Right cardiac atrium (tissue), 5 donors: ENCODE measurements at places on chromosomes 5 and 9.

DNA sequence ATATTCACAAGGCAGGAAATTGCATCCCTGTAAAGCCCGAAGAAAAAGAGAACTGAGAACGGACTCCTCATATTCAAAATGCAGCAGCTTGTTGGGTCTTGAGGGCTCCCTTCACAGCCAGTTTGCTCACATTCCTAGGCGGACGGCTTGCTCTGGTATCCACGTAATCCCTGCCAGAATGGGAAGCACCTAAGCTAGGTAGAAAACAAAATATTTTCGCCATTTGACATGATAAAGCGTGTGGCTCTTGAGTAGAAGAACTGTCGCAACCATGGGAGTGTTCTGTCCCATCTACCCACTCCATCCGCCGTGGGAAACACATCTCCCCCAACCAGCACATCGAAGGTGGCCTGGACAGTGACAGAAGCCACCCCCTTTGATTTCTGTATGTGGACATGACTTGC, 183.1 kb downstream of the GAS1 start:
- no peak for DNase-seq

- no peak for DNase-seq
Measured at GRCh38 chr5:76351577-76351976, 51.5 kb upstream of the IQGAP2 start.

DNA sequence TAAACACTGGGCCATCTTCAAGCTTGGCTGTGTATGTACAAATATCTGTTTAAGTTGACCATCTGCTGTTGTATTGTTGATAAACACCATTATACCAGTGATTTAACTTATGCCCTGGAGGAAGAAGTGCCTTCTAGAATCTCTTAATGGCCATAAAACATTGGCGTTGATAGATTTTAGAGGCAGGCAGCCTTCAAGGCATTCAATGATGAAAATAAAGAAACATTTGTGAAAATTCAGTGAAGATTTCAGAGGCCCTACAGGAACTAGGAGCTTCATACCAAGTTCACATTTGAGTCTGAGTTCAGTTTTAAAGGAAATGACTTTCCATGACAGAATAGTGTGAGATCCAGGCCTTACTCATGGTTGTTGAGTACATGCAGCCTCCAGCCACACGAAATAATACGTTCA, 52.2 kb downstream of the MAP1B start:
- no peak for DNase-seq

DNA sequence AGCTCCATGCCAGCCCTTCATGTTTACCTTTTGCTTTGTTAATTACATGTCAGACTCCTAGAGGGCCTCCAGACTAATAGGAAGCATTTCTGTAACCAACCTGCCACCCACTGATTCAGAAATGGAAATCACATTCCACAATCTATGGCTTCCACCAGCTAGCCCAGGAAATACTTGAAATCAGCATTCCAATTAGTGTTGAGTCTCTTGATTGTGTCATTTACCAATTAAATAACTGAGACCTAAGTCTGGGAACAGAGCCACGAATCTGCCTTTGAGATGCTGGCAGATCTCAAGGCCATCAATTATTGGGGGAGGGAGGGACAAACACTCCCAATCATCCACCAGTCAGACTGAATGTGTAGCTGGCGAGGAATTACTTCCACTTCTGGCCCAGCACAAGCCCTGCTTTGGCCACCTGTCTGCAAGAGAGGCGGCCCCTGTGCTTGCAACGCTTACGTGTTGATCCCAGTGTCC, 27.4 kb upstream of the SAP30L start:
- DNase-seq, result no peak

DNA sequence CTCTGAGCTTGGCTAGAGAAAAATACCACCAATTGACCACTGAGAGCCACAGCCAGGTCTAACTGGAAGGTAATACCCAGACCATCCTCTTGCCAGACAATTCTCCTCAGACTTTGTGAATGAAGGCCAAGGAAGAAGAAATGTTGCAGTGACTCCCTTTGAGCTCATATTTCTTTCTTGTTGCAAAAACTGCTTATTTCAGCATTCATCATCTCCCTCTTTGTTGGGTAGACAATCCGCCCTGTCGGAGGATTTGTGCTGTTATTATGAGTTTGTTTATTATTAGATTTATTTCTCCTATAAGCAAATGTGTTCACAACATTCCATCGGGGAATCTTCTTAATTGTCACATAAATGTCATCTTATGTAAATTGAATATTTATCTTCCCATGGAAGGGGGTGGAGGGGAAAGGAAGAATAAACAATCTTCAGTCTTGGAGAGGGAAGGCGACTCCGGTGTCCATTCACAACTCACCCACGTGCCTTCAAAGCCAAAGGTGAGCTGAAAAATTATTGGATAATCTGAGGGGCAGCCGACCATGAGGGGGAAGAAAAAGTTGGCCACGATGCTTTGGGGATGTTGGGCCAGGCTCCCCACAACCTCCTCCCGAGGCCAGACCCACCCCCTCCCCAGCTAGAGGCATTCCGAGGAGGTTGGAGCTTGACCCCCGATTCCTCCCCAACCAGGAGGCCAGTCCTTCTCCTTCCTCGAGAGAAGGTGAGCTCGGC, 1.8 kb upstream of the JADE2 start:
- no peak for DNase-seq

DNA sequence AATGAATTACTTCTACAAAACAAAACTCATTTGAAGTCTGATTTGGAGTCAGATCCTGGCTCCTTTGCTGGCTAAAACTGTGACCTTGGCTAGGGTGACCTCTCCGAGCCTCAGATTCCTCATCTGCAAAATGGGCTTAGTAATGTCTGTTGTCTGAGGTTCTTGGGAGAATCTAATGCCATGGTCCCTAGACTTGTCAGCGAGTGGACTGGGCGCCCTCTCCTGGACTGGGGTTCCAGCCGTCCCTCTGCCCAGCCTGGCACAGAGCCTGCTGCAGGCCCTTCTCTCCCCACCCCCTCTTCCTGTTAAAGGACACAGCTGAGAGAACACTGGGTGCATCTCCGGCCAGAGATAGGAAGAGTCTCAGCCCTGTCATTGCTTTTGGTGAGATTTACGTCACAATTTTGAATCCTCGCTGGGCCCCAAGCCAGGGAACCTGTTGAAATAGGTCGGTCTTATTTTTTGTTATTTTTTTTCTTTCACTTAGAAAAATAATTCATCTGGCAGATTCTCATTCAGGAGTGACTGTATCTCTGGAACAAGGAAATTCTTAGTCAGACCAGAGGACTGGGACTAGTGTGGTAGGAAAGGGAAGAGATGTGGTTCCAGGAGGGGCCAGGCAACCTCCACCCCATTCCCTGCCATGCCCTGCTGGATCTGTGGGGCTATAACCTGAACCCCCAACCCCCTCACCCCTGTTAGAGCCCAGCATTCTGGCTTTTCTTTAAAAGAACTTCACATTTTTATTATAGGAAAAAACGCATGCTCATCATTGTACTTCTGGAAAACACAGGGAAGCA, 48.2 kb upstream of the RPL26L1 start:
- DNase-seq, result peak; percentile 73

DNA sequence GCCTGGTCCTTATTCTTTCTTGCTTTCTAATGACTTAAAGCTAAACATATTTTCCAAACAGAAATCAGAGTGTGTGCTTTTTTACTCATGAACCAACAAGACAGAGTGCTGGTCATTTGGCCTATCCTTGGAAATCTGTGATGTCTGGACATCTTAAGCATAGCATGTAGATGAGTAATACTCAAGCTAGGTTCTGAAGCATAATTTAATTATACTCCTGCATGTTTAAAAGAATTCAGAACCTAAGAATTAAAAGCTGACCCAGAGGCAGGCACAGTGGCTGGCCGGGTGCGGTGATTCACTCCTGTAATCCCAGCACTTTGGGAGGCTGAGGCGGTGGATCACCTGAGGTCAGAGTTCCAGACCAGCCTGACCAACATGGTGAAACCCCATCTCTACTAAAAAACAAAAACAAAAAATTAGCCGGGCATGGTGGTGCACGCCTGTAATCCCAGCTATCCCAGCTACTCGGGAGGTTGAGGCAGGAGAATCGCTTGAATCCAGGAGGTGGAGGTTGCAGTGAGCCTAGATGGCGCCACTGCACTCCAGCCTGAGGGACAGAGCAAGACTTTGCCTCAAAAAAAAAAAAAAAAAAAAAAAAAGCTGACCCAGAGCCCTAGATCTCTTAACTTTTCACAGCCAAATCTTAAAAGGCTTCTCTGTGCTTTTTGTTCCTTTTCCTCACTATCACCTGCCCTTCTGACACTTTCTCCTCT, 16.2 kb upstream of the TJP2 start:
- peak; percentile 61 for DNase-seq

DNA sequence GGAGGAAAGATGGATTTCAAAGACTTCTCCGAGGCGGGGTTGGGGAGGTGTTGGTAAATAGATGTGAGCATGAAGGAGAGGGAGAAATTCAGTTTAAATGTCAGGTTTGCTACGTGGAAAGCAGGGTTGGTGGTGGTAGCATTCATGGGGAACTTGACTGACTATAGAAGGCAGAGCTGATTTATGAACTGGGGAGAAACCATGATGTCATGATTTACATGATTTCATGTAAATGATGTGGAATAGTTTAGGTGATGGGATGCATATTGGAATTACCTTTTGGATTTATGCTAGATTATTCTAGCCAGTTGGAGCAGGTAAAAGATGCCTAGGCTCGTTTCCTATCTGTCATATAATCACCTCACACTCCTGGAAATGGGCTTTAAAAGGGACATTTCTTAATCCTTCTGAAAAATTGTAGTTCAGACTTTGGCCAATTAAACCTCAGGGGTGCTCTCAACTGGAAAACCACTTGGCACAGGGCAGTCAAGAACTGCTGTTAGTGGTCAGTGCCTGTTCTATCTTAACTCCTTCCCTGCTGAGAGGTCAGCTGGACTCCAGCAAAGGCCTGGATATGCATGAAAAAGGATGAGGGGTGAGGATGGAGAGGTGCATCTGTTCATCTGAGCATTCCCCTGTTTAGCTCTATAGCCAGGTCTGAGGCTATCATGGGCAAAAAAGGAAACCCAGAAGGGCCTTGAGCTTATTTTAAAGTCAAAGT, 50.1 kb upstream of the BASP1 start:
- DNase-seq, result no peak

DNA sequence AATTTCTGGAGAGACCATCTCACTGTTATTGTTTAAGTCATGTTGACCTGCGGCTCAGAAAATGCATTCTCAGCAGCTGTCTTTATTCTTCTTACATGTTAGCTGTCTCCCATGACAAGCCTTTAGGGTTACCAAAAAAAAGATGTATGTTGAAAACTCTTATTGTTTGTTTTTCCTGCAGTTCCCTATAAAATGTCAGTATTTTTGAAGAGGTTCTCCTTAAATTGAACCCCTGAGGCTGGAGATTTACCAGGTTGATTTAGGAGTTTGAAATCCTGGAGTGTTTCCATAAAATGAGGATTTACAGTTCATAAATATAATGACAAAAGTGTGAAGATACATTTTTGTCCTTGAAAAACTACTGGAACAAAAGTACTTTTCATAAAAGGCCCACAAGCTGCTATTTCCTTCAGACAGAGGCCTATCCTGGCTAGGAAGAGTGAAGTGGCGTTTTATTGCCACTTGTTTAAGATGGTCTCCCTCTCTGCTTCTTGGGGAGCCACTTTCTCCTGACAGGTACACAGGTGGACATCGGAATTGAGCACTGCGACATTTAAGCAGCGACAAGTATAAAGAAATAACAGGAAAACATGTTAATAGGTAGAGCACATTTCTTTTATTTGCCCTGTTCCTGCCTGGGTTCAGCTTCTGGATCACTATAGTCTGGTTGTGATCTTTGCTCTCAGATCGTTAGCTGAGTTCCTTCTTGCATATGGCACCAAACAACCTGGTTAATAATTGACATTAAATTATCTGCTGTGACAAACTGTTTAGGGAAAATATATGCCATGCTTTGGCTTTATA, 344.8 kb upstream of the RPS23 start:
- DNase-seq, result no peak

GRCh38 chr9:113488071-113488470, 24.5 kb downstream of the RGS3 start:
- DNase-seq, result no peak

GRCh38 chr9:93207860-93208734, 24.2 kb downstream of the WNK2 start:
- DNase-seq, result no peak

GRCh38 chr5:178290376-178290775, 57.8 kb upstream of the PHYKPL start:
- DNase-seq, result peak; percentile 6

DNA sequence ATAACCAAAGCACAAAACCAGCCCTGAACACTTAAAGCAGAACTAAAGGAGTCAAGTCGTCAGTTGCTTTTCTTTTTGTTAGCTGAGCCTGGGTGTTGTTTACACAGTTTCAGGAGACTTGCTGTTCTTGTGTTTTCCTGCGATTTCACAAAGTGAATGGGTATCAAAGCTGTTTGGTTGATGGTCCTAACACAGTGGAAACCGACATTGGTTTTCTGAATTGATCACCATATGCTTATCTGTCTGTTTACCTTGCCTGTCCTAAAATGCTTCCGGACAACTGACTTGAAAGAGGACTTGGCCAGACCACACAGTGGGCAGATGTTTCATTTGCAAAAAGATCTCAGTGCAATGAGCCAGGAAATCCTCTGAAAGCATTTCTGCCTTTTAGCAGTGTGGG, 676.4 kb downstream of the PRELID2 start:
- DNase-seq, result no peak

DNA sequence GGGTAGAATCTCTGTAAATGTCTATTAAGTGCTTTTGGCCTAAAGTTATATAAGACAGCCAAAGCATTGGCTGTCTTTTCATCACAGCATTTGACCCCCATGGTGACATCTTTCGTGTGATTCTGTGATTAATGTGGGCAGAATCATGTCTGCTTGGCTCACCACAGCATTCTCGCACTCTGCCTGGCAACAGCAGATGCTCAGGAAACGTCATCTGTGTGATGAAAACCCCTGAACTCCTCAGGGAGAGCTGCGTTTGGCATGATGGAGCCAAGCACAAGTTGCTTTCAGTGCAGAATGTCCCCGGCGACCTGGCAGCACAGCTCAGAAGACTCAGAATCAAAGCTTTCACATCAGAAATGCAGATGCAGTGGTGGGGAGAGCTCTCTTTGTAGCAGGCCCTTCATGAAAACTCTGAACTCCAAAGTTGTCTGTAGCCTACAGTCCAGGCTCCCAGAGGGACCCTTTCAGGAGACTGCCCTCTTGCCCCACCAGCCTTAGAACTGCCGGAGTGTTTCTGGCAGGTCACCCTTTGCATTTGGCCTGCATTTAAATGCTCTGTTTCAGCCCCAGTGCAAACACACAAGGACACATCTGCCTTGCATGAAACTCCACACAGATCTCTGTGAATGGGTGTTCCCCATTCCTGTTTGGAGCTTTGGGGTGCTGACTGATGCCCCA, 155.6 kb upstream of the PANK3 start:
- DNase-seq, result peak; percentile 87

DNA sequence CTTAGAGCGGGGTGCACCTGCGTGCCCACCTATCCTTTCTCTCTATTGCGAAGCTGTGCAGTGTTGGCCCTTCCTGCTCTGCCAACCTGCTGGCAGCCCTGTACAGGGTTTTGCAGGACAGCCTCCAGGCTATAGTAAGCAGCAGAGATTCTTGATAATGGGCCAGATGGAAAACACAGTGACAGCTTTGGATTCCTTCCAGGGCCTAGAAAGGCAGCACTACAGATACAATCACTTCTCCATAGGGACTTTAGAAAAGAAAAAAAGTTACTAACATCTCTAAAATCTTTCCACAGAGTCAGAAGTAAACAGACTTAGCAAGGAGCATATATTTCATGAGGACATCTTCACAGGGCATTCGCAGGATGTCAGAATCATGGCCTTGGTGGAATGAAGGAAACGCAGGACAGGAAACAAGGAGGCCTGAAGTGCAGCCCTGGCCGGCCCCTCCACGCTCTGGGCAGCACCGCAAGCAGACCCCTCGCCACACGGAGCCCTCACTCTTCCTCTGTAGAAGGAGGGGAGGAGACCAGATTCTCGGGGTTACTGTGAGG, 172.1 kb upstream of the GAS1 start:
- DNase-seq, result peak; percentile 17
